Frontal cortex (tissue), 4 donors: ENCODE measurements at places on chromosomes 3 and 15.

GRCh38 chr15:96497951-96498350, 167.5 kb downstream of the NR2F2 start:
- DNase-seq: no peak

GRCh38 chr3:183178833-183179549, 16.5 kb upstream of the LAMP3 start:
- peak; percentile 69 for DNase-seq

- DNase-seq: no peak
Observed at GRCh38 chr3:155232605-155233004, 60.9 kb downstream of the STRIT1 start.

GRCh38 chr15:88542342-88542733, 4.1 kb downstream of the DET1 start:
- DNase-seq: no peak

DNA sequence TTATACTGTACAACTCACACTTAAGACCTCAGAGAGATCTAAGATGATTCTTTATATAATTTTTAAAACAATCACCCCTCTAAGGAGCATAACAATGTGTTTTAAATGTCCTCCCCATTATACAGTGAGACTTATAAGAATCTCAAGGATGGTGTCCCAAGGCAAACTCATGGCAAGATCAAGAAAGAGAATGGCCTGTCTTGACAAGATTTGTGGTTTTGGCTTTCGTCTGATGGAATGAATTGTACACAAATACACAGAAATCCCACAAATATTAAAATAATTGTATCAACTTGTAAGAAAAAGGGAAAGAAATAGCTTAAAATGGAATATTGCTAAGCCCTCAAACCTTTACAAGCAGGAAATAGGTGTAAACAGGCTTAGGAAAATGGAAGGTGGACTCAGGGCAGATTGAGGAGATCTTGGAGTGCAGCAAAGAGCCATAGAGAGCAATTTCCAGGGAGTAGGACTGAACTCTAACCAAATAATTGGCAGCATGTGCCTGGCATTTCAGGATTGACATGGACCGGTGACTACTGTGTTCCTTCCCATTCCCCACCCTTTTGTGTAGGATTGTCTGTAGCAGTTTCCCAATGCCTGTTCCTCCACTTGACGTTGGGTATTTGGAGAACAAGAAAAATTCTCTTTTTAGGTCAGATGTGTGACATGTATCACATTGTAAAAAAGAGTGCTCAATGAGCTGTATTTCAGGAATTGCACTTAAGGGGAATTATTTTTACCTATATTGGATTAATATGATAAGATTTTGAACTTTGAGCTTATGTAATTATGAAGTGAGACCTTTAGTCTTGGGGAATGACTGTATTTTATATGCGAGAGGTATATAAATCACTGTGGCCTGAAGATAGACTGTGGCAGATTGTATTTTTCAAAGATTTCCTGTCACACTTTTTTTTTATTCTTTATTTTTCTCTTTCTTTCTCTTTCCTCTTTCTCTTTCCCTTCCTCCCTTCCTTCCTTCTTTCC, 317.8 kb upstream of the SLITRK3 start:
- DNase-seq: no peak
